ENCODE measurements at places on chromosomes 3 and 15. TPM values are rescaled to one million over a fixed set of nuclear protein-coding genes. Genes with fewer than 3 reads are reported as not detected.

DNA sequence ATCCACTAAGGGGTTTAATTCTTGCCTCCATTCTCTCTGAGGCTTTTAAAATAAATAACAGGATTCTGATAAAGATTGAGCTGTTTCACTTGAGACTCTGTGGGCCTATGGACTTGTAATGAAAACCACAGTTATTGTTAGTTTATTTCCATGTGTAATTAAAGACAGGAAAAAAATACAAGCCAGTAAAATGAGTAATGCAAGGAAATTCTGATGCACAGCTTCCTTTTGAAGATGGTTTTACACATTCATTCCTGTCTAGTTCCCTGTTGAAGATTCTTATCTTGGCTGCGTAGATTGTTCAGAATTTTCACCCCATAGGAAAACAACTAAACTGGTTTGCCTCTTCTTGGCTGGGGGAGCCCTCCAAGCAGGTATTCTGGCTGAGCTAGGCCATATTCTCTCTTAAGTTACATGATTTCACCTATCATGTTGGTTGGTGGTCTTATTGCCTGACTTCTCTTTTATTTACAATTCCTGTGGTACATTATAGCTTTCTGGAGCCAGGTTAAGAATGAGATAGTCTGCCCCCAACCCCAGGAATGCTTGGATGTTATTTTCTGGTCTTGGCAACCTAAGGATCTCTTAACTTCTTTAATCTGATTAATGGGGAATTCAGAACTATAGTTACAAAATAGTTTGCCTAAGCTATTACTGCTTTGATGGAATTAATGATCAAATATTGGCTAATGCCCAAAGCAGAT, 67.6 kb downstream of the MITF start:
- H3K4me3 ChIP-seq = no peak overlapping the region
- no peak overlapping the region for H3K27ac ChIP-seq
- no peak for DNase-seq
- H3K4me1 ChIP-seq = no peaks in the 10 kb centered on the region

The KCNMB3 gene
- total RNA-seq = 6.7 TPM

DNA sequence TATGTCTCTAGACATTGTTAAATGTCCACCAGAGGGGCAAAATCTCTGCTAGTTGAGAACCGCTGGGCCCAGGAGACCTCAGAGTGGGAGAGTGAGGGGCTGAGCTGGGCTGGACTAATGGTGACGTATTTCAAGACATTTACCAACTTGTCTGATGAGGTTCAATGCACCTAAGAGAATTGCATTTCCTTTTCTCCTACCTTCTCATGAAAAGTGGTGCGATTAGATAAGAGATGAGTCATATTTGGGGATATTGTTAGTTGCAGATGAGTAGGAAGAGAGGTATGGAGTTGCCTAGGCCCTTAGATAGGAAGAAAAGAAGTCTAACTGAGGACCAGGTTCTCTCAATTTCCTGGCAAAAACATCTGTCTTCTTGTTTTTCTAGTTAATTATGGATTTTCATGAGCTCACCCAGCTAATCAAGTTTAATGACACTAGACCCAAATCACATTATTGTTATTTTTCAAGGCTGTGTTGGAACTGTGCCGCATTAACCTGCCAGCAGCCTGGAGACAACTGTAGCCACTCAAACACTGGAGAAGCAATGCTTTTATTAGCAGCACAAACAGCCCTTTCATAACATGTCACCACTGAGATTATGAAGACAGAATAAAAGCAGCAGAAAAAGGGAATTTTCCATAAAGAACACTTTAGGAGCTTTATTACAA, 144.2 kb downstream of the PDCD6IP start:
- no peaks in the 10 kb centered on the region for H3K27me3 ChIP-seq
- no peaks in the 10 kb centered on the region for H3K4me1 ChIP-seq
- H3K4me3 ChIP-seq = no peak overlapping the region
- no peak overlapping the region for H3K27ac ChIP-seq
- H3K36me3 ChIP-seq = no peaks in the 10 kb centered on the region
- no peak for DNase-seq

DNA sequence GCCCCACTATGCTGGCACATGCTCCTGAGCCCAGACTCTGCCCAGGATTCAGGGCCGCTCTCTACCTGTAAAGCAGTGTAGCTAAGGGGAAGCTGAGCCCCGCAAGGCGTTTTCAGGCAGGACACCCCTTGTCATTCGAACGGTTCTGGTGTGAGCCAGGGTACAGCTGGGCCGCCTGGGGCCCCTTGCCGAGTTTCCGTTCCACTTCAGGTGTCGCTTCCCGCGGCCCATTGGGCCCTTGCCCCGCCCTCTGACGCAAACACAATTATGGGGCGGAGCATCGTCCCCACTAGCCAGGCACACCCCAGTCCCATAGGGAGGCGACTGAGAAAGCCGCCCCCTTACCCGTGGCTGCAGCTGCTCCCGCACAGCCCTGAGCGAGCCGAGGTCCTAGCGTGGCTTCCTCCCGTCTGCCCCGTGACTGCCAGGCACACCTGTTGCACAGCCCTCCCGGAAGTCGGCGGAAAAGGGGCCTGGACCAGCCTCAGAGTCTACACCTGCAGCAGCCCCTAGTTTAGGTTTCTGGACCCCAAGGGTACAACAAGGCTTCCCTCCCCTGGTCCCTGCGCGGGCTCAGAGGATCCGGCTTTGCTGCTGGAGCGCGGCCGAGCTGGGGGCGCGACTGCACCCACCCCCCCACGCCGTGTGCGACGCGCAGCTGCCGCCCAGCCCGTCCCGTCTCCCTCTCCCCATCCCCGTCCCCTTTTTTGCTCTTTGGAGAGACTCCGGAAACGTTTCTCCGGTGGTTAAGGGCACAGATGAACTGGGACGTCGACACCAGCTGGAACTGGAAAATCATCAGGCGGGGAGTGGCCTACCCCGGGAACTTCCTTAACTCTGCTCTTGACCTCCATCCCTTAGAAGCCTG, at the start of gene PLSCR2:
TSS of gene PLSCR2 (minus strand) at position 412 of the 868 bp plus-strand sequence. CDS start 9,657 bp downstream, outside the sequence.
- no peaks in the 10 kb centered on the region for H3K4me1 ChIP-seq
- H3K4me3 ChIP-seq = no peak within 1 kb of the TSS
- H3K27me3 ChIP-seq = no peaks in the 10 kb centered on the region
- no peaks in the 10 kb centered on the region for H3K36me3 ChIP-seq
- H3K27ac ChIP-seq = no peak within 1 kb of the TSS
- no peak for DNase-seq

- H3K27ac ChIP-seq = no peak overlapping the region
- H3K36me3 ChIP-seq = no peaks in the 10 kb centered on the region
Measured at GRCh38 chr15:85457392-85457968, 77.1 kb downstream of the AKAP13 start.

DNA sequence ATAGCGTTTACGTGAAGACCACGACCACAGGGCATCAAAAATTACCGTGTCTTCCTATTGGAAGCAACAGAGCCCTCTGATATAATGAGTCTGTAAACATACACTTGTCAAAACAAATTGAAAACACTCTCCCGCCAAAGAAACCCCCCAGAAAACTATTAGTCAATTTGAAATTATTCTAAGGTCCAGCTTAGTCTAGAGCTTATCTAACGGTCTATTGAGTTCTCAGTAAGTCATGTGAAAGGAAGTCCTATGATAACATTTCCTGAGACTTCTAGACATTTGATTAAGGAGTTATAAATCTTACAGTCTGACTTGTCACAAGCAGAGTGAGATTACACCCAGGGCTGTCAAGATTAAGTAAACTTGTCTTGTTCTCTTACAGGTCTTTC, 356.3 kb downstream of the FOXP1 start:
- H3K36me3 ChIP-seq = no peaks in the 10 kb centered on the region
- no peaks in the 10 kb centered on the region for H3K27me3 ChIP-seq
- H3K27ac ChIP-seq = no peak overlapping the region
- DNase-seq = no peak

- no peak for DNase-seq
- H3K36me3 ChIP-seq = no peaks in the 10 kb centered on the region
- peaks cover 31% of the 10 kb centered on the region for H3K4me1 ChIP-seq
- no peak overlapping the region for H3K27ac ChIP-seq
- H3K27me3 ChIP-seq = no peaks in the 10 kb centered on the region
Measured at GRCh38 chr15:66845266-66845785, 143.3 kb downstream of the SMAD6 start.

- H3K27me3 ChIP-seq = no peaks in the 10 kb centered on the region
- H3K4me3 ChIP-seq = no peak overlapping the region
- no peak overlapping the region for H3K27ac ChIP-seq
Measured at GRCh38 chr15:34933432-34933975, 36.0 kb downstream of the AQR start.

DNA sequence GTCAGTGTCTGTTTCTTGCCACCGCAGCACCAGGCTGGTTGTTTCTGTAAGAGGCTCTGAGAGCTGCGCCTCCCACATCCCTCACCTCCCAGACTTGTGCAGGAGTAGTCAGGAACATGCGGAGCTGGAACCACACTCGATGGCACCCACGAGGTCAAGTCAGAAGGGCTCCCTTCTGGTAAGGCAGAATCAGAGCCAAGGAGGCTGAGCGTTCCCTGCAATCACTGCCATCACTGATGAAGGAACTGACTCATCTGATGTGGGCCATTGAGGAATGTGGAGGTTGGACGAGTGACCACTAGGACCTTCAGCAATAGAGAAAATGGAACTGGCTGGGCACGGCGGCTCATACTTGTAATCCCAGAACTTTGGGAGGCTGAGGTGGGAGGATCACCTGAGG, 35.7 kb upstream of the BLM start:
- no peaks in the 10 kb centered on the region for H3K36me3 ChIP-seq
- H3K27me3 ChIP-seq = no peaks in the 10 kb centered on the region
- H3K4me3 ChIP-seq = no peak overlapping the region
- DNase-seq = no peak

DNA sequence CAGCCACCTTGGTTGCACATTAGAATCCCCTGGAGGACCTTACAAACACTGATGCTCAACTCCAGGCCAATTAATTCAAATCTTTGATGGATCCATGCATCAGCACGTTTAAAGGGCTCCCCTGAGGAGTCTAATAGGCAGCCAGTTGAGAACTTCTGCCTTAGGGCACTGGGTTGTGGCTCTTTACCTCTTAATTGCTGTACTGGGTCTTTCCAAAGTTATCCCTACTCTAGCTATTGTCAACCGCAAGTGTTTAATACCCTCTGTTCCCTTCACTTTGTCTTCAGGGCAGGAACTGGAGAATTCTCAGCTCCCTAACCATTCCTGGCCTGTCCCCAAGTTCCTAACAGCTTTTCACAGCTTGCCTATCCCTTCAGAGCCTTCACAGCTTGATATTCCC, 15.0 kb upstream of the FAM174B start:
- peaks cover 66% of the 10 kb centered on the region for H3K4me1 ChIP-seq
- DNase-seq = no peak
- no peak overlapping the region for H3K27ac ChIP-seq

- no peaks in the 10 kb centered on the region for H3K27me3 ChIP-seq
- no peak overlapping the region for H3K4me3 ChIP-seq
- H3K27ac ChIP-seq = no peak overlapping the region
- no peaks in the 10 kb centered on the region for H3K4me1 ChIP-seq
Measured at GRCh38 chr3:62481962-62482361, 108.6 kb upstream of the FEZF2 start.

The SLC51A gene
- total RNA-seq = not detected

DNA sequence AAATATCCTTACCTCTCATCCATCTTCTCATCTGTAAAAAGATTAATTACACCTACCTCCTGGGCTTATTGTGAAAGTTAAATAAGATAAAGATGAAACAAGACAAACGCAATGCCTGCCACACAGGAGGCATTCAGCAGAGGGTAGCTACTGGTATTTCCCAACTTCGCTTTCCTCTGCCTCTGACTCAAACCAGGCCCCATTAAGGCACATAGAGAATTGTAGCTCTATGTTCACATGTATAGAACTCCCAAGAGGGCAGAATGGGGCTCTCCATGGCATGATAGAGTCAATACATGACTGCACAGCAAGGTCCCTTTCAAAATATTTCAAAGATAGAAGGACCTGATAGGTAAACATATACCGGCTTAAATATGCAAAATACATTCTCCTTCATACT, 1.4 kb downstream of the LYSMD2 start:
- no peak for DNase-seq
- no peak overlapping the region for H3K27ac ChIP-seq
- H3K27me3 ChIP-seq = no peaks in the 10 kb centered on the region
- H3K4me3 ChIP-seq = no peak overlapping the region
- no peaks in the 10 kb centered on the region for H3K36me3 ChIP-seq
- no peaks in the 10 kb centered on the region for H3K4me1 ChIP-seq

DNA sequence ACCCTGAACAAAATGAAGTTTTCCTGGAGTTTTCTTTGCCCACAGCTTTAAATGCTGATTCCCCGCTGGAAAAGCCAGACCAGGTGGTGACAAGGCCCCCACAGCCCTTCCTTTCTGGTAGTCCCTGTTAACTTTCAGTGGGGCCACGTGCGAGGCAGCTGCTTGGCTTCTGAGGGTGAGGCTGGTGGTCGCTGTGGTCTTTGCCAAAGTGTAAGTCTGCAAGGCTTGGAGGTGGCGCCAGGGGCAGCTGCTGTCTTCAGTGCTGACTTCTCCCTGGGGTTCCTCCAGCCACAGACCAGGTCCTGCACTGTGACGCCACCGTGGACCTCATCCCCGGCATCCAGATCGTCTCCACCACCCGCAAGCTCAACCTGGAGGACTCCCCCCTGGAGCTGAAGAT, 54.1 kb upstream of the TAMM41 start:
- no peaks in the 10 kb centered on the region for H3K27me3 ChIP-seq
- DNase-seq = no peak
- H3K27ac ChIP-seq = no peak overlapping the region
- no peak overlapping the region for H3K4me3 ChIP-seq
- H3K4me1 ChIP-seq = no peaks in the 10 kb centered on the region

DNA sequence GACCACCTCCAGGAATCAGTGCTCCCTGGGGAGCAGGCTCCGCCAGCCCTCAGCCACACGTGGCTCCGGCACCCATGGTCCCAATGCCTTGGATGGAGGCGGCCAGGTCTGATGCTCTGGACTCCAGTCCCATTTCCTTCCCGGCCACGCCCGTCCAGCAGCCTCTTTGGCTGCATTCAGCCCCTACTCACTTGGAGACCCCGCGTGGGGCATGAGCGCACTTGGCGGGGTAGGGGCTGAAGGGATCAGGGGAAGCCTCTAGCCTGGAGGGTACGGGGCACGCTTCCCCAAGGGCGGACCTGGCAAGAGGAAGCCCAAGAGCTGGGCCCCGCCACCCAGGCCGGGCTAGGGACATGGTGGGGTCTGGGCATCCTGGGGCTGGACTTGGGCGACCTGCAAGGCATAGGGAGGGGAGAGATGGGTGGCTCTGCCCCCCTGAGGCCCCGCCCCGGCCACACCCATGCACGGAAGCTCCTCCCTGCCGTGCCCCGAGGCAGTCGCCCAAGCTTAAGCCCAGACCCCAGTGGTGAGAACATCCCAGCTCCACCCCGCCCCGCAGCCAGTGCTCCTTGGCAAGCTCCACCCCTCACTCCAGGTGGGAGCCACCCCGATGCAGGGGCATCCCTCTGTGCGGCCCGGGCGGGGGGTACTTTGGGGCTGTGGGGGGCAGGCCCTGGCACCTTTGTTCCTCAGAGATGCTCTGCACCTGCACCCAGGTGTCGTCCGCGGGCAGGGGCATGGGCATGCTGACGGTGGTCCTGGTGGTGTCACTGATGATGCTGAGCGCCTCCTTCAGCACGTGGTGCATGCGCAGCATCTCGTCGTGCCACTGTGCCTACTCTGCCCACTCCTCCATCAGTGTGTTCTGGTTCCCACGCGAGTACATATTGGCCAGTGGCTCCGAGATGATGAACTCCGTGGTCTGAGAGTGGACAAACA, 163.5 kb downstream of the GOLGA6L4 start:
- H3K27ac ChIP-seq = no peak overlapping the region
- no peak for DNase-seq
- H3K27me3 ChIP-seq = no peaks in the 10 kb centered on the region
- no peaks in the 10 kb centered on the region for H3K36me3 ChIP-seq
- no peak overlapping the region for H3K4me3 ChIP-seq
